Bone marrow (tissue), 2 donors: ENCODE measurements at places on chromosomes 5 and 9.
A peak's percentile ranks its signal among the peaks of the same experiment; 100 is the strongest.

- no peak for DNase-seq
Observed at GRCh38 chr5:176535664-176536131, 1.5 kb downstream of the RNF44 start.

DNA sequence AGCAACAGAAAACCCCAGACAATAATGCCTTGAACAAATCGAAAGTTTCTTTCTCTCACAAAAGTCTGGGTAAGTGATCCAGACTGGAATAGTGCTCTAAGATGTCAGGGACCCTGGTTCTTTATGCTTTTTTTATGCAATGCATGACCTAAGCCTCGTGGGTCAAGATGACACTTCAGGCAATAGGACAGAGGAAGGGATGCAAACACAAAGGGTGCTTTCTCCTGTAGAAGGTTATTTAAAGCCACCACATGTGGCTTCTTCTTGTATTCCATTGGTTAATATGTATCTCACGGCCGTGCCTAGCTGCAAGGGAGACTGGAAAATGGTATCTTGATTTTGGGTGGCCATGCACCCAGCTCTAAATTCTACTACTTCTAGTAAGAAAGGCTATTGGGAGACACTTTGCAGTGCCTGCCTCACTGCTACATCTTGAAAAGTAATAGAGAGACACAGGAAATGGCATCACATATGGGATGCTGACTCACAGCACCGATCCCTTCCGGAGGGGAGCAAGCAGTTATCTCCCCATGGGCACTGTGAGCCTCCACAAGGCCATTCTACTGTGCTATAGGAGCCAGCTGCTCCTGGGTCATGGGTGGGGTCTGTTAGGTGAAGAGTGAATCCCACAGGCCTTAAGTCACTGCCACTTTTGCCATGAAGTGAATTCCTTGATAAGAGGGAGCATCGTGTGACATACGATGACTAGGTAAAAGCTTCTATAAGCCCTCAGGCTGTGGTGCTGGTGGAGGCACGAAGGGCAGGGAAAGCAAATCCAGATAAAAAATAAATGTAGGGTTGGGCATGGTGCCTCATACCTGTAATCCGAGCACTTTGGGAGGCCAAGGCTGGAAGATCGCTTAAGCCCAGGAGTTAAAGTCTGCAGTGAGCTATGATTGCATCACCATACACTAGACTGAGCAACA lies 32.5 kb upstream of the RAB14 start:
- peak; percentile 74 for DNase-seq

GRCh38 chr9:133656211-133657119 lies 20.3 kb downstream of the DBH start:
- no peak for DNase-seq

- DNase-seq, result no peak
Observed at GRCh38 chr5:142754031-142754430, 16.1 kb upstream of the ARHGAP26 start.

- no peak for DNase-seq
Observed at GRCh38 chr9:80496901-80497556, 925.3 kb downstream of the TLE4 start.

- no peak for DNase-seq
Observed at GRCh38 chr5:115599924-115600323, 2.4 kb downstream of the TICAM2 start.

GRCh38 chr9:99368341-99369326 lies 146.6 kb downstream of the SEC61B start:
- peak; percentile 56 for DNase-seq

GRCh38 chr5:54531546-54531945 lies 14.0 kb downstream of the SNX18 start:
- DNase-seq, result no peak

GRCh38 chr9:132199056-132199455 lies 37.2 kb downstream of the NTNG2 start:
- no peak for DNase-seq

DNA sequence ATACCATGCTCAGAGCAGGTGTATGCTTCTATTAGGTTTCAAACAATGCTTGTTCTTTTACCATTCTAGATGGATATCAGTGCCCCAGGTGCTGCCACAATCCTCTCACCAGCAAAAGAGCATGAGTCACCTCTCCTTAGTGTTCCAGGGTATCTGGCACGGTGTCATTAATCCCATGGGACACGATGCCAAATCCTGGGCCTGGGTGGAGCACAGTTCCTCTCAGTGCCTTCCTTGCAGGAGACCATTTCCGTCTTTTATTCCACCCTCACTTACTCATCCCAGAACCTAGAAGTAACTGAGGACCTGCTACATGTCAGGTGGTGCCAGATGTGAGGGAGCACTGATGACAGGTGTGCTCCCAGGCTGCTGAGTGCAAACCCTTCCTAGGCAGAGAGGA lies 1.3 kb upstream of the OR13J1 start:
- DNase-seq, result no peak

- no peak for DNase-seq
Observed at GRCh38 chr5:11560915-11561697, 343.1 kb downstream of the CTNND2 start.

DNA sequence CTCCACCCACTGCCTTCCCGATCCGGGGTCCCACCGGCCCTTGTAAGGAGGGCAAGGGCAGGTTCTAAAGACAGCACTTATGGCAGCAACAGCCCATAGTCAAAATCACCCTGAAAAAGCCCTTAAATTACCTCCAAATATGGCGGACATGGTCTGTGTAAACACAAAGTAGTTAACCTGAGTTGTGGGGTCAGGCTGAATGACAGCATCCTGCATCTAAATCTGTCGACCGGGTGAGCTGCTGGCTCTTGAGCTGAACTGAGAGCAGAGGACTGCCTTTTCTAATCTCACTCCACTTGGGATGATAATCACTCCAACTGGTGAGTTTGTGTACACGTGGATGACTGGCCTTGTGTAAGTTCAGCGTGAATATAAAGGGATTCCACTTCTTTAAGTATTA lies 249.6 kb downstream of the DENND1A start:
- DNase-seq, result no peak

DNA sequence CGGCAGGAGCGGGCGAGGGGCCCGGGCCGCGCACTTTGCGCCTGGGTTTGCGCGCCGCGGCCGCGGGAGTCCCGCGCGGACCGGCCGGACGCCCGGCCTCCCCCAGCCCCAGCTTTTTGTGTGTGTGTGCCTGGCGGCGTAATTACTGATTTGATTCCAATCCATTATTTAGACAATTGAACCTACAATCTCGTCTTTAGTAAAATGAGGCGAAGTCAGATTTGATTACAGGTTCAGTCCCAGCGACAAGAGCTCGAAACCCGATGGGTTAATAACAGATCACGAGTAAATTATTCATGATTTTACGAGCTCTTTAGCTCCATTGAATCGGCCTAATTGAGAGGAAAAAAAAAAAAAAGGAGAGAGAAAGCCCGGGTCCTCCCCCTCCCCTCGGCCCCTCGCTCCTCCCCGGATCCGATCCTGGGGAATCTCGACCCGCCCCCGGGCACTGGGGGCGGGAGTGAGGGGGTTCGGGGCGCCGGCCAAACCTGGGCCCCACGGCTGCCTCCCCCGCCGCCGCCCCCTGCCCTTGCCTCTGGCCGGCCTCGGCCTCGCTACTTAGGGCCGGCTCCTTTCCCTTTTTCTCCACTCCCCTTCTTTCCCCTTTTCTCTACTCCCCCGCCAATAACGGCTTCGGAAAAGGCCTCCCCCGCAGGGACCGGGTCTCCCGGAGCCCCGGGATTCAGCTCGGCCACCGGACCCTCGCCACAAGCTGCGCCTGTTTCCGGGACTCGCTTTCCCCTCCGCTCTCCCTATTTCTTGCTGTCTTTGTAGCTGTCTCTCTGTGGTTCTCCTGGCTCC lies 6.6 kb downstream of the LHX2 start:
- no peak for DNase-seq

DNA sequence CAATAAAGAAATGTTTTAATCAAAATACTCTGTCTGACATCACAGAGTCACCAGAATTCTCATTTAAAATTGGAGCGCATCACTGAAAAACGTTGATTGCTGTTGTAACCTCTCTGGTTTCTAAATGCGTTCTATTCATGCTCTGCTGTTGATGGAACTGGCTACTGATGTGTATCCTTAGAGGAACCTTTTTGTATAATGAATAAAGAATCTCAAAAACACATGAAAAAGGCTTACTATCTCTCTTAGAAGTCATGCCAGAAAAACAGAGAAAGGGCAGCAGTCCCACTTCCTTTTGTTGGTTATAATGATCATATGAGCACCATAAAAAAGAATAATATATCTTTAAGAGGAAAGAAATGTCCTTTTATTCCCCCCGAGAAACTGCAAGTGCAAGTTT lies 615.5 kb downstream of the TLE1 start:
- no peak for DNase-seq

- DNase-seq, result no peak
Observed at GRCh38 chr9:101172616-101173015, 144.1 kb downstream of the PLPPR1 start.

DNA sequence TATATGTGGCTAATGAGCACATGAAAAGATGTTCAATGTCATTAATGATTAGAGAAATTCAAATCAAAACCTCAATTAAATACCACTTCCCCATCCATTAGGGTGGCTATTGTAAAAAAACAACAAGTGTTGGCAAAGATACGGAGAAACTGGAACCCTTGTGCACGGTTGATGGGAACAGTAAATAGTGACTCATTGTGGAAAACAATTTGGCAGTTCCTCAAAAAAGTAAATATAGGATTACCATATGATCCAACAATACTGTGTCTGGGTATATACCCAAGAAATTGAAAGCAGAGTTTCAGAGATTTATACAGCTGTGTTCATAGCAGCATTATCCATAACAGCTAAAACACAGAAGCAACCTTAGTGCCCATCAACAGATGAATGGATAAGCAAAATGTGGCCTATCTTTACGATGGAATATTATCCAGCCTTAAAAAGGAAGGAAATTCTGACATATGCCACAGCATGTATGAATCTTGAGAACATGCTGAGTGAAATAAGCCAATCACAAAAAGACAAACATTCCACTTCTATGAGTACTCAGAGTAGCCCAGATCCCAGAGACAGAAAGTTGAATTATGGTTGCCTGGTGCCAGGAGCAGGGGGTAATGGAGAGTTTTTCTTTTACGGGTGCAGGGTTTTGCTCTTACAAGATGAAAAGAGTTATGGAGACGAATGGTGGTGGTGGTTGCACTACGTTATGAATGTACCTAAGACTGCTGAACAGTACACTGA lies 41.4 kb upstream of the LRRC14B start:
- DNase-seq, result no peak

GRCh38 chr9:137731216-137731946 lies 112.6 kb downstream of the EHMT1 start:
- no peak for DNase-seq

GRCh38 chr9:120920806-120921178 lies 5.8 kb downstream of the TRAF1 start:
- DNase-seq, result no peak

GRCh38 chr5:69033690-69034089 lies 60.1 kb upstream of the SLC30A5 start:
- DNase-seq, result no peak

- no peak for DNase-seq
Observed at GRCh38 chr5:169115461-169116124, 185.3 kb downstream of the SLIT3 start.

DNA sequence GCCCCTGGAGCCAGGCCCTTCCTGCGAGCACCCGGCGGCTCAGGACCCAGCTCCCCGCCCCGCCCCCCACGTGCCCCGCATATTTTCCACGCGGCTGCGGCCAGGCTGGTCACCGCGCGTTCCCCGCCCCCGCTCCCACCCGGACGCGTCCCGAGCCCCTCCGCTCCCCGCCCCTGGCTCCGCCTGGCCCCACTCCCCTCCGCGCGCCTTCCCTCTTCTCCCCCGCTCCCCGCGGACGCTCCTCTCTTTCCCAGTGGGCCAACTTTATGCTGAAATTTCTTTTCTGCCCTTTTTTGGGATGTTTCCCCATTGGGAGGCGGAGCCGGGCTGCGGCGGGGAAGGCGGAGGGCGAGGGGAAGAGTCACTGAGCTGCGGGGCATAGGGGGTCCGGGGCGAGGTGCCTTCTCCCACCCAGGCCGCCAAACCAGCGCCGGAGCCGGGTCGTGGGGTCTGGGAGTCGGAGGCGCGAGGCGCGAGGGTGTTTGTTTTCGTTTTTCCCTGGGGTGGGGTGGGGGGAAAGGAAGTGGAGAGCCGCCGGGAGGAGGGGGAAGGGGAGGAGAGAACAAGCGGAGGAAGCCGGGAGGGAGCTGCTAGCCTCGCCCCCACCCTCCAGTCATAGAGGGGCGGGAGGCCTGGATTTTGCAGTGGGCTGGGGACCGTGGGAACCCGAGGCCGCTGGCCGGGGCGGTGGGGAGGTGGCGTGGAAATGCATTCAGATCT lies 1.0 kb upstream of the TPM2 start:
- peak; percentile 31 for DNase-seq

- DNase-seq, result no peak
Observed at GRCh38 chr5:154118893-154119336, 71.6 kb upstream of the GALNT10 start.

DNA sequence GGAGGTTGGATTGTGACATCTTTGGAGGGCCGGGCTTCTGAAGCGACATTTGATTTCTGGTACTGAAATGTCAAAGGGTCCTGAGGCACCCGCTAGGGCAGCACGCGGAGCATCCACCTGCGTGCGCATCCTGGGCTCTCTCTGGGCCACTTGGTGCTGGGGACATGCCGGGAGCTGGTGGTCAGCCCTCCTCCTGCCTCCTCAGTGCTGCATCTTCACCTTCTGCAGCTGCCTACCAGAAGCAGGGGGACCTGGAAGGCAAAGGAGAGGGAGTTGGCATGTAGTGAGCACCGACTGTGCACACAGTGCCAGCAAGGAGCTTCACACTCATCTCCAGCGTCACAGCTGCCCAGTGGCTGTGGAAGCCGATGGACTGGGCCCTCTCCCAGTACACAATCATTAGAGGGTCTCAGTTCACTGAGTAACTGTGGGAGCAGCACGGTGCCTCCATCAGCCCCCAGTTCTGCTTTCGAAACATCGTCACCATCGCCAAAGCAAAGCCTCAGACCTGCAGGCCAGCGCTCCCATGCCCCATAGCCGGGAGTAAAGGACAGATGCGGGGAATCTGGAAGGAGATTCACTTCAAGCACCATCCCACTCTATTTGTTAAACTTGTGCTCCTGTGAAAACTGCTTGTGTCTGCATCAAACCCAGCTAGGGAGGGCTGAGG lies 138.4 kb downstream of the KCNIP1 start:
- no peak for DNase-seq

- no peak for DNase-seq
Observed at GRCh38 chr9:111381006-111381405, 51.0 kb upstream of the OR2K2 start.

GRCh38 chr5:157563373-157563928 lies 12.1 kb downstream of the ADAM19 start:
- DNase-seq, result no peak

GRCh38 chr5:144015961-144016360 lies 154.5 kb downstream of the YIPF5 start:
- DNase-seq, result no peak

GRCh38 chr9:20378851-20379250 lies 243.4 kb downstream of the MLLT3 start:
- no peak for DNase-seq
